ENCODE measurements at places on chromosomes 1 and 21. TPM values are rescaled to one million over a fixed set of nuclear protein-coding genes. Genes with fewer than 3 reads are reported as not detected.

DNA sequence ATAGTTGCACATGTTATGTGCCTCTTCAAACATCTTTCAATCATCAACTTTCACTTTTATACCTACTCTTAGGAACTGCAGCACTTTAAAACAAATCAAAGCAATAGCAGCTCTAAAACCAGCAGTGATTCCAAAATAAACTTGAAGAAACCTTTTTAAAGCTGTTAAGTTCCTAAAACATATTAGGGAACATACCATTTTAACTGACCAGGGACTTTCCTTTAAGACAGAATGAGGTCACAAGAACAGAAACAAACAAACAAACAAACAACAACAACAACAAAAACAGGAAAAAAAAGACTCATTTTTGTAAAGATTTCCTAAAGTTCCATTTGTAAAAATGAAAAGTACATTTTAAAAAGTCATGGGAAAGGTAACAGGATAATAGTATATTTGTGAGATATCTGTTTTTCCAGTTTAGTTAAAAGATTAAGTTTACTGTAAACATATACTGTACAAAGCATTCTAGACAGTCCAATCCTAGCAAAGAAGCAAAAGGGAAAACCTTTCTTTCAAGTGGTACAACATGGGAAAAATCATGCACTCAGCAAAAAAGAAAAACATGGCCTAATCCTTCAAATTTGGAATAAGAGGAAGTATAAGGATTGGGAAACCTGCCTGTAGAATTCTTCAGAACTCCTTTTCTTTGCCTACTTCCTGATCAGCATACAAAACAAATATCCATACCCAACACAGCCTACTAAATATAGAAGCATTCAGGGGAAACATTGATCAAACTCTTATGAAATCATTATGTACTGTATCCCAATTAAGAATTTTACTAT lies 45.5 kb downstream of the EPS15 start:
- peaks cover 2% of the 10 kb centered on the region for H3K27me3 ChIP-seq
- DNase-seq: no peak
- no peak overlapping the region for H3K4me3 ChIP-seq
- H3K27ac ChIP-seq: peak overlapping the region; percentile 55
- H3K4me1 ChIP-seq: peaks cover 32% of the 10 kb centered on the region
- H3K36me3 ChIP-seq: peaks cover 34% of the 10 kb centered on the region

Gene LCE1A
- not detected for total RNA-seq

GRCh38 chr1:30670240-30671060 lies 52.9 kb downstream of the MATN1 start:
- peaks cover 6% of the 10 kb centered on the region for H3K4me1 ChIP-seq
- no peaks in the 10 kb centered on the region for H3K36me3 ChIP-seq
- H3K4me3 ChIP-seq: no peak overlapping the region
- no peak for DNase-seq
- H3K27me3 ChIP-seq: peaks cover 1% of the 10 kb centered on the region

DNA sequence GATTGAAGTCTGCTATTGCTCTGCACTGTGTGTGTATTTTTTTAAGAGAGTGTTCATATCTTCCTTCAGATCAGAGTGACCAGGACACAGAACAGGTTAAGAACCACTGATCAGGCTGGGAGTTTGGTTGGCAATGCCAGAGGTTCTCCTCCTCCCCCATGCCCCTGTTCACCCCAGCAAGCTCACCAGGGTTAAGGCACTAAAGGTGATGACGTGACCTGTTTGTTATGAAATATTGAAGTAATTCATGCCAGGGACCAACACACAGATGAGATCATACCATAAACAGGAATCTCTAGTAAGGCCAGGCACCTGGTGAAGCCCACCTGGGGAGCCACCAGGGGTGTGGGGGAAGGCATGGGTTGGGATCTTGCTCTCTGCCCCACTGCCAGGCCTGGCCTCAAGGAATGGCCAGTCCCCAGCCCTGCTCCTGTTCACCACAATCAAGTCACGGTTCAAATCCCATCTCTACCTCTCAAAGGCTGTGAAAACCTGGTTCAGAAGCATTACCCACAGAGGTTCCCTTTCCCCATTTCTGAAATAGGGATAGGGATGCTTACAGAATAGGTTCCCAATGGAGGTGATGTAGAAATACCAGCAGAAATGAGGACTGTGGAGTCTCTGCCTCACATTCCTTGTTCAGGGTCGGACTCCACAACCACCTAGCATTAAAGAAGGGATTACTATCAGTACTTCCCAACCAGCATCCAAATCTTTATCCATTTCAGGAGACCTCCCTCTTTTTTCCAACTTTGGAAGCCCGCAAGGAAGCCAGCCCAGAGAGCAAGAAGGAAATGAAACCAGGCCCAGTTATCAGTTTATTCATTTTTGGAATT lies 2.4 kb downstream of the ID3 start:
- peaks cover 9% of the 10 kb centered on the region for H3K36me3 ChIP-seq
- peaks cover 9% of the 10 kb centered on the region for H3K27me3 ChIP-seq
- peak overlapping the region; percentile 70 for H3K27ac ChIP-seq
- H3K4me3 ChIP-seq: peak overlapping the region; percentile 94
- peaks cover 62% of the 10 kb centered on the region for H3K4me1 ChIP-seq
- no peak for DNase-seq

- H3K4me3 ChIP-seq: no peak overlapping the region
- H3K36me3 ChIP-seq: peaks cover 4% of the 10 kb centered on the region
- H3K27ac ChIP-seq: no peak overlapping the region
- peaks cover 10% of the 10 kb centered on the region for H3K27me3 ChIP-seq
- DNase-seq: no peak
Measured at GRCh38 chr1:4307468-4307845, 347.0 kb upstream of the AJAP1 start.

- no peak overlapping the region for H3K27ac ChIP-seq
- no peak overlapping the region for H3K4me3 ChIP-seq
- H3K27me3 ChIP-seq: peaks cover 4% of the 10 kb centered on the region
- no peak for DNase-seq
- peaks cover 6% of the 10 kb centered on the region for H3K4me1 ChIP-seq
- H3K36me3 ChIP-seq: peaks cover 21% of the 10 kb centered on the region
Measured at GRCh38 chr1:205972491-205973168, 29.4 kb upstream of the SLC26A9 start.

GRCh38 chr1:209202830-209203532 lies 380.5 kb upstream of the CAMK1G start:
- peaks cover 4% of the 10 kb centered on the region for H3K27me3 ChIP-seq
- peak; percentile 19 for DNase-seq
- H3K4me1 ChIP-seq: peaks cover 9% of the 10 kb centered on the region

All from endothelial cell (in vitro differentiated cells).